ENCODE measurements at places on chromosomes 6 and 20.

DNA sequence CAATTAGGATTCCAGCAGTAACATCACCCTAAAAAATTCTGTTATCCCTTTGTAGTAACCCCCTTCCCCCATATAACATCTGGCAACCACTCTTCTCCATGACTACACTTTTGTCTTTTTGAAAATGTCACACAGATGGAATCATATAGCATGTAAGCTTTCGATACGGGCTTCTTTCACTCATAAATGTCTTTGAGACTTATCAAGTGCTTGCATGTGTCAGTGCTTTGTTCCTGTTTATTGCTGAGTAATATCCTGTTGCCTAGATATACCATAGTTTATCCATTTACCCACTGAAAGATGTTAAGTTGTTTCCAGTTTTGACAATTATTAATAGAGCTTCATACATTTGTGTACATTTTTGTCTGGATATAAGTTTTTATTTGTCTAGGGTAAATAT lies 10.4 kb upstream of the SNPH start:
- no peak for DNase-seq

GRCh38 chr6:18388942-18389341 lies 1.8 kb downstream of the RNF144B start:
- no peak for DNase-seq

GRCh38 chr6:14023855-14024254 lies 93.7 kb upstream of the CD83 start:
- DNase-seq, result no peak

DNA sequence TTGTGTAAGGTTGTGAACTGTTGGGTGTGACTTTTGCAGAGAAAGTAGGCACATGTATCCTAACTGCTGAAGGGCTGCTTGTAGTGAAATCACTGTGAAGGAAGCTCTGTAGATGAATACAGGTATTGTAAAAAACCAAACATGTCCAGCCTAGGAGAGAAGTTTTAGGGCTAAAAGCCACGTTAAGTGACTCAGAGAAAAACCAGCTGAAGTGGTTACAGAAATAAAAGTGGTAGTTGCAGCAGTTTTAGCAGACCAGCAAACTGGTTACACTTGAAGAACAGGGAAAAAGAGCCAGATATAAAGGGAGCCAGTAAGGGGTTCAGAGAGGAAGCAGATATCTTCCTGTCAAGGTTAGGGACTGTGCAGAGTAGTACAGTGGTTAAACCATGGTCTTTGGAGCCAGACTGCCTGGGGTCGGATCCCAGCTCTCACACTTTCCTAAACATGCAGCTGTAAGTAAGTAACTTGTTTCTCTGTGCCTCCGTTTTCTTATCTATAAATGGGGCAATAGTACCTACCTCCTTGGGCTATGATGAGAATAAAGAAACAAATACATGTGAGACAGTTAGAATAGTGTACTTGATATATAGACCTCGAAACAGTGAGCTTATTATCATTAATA lies 33.8 kb upstream of the RNF8 start:
- DNase-seq, result no peak

- DNase-seq, result no peak
Observed at GRCh38 chr20:9516234-9516871, 2.0 kb downstream of the LAMP5 start.

- DNase-seq, result no peak
Observed at GRCh38 chr6:26743157-26743821, 83.7 kb upstream of the ZNF322 start.

Measured in hindlimb muscle (tissue), 1 donor.